ENCODE measurements at places on chromosomes 3 and 15. TPM values are rescaled to one million over a fixed set of nuclear protein-coding genes. Genes with fewer than 3 reads are reported as not detected.

DNA sequence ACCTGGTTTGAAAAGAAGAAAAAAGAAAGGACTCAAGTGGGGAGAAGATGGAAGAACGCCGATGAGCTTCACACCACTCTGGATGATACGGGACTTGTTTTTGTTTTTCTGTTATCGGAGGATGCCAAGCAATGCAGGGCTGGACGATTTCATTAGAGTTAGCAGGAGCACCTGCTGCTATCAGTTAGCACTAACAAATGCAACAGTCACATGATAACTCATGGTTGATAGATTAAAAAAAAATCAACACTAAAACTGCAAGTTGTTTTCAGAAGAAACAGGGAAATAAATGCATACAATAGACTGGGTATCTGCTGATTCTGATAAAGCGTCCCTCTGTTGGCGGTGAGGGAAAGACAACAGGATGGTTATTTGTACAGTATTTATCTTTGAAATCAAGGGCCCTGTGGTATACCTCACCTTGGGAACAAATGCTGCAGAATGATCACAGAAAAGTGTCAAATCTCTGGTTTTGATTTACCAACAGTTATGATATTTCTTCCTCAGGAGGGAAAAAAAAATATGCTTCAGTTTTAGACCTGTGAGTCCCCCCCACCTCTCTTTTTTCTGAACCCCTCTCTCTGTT lies 575.1 kb downstream of the FOXP1 start:
- DNase-seq, result no peak

RHOV gene
- total RNA-seq, result not detected

- DNase-seq, result no peak
Measured at GRCh38 chr15:74306781-74307217, 60.6 kb downstream of the CYP11A1 start.

- DNase-seq, result no peak
Measured at GRCh38 chr3:183300996-183301562, 48.0 kb downstream of the B3GNT5 start.

IL17RB gene
- total RNA-seq, result 23.2 TPM

Data from left lobe of liver (tissue), 2 donors.